ENCODE measurements at places on chromosomes 13 and 19.

DNA sequence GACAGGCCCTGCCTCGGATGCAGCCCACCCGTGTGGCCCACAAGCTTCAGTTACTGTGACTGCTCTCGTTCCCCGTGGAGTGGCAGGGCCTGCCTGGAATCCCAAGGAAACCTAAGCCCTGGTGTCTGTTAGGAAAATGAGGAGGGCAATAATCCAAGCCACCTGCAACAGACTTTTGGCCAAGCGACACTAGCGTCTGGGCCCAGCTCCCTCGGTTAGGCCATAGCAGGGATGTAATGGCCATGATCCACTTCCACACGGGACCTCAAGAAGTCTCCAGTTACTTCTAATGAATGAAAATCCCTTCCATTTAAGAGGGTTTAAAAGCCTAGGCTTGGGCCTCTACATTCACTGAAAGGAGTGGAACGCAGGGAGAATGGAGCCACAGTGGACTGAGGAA lies 8.9 kb downstream of the ZC3H4 start:
- DNase-seq, result no peak

DNA sequence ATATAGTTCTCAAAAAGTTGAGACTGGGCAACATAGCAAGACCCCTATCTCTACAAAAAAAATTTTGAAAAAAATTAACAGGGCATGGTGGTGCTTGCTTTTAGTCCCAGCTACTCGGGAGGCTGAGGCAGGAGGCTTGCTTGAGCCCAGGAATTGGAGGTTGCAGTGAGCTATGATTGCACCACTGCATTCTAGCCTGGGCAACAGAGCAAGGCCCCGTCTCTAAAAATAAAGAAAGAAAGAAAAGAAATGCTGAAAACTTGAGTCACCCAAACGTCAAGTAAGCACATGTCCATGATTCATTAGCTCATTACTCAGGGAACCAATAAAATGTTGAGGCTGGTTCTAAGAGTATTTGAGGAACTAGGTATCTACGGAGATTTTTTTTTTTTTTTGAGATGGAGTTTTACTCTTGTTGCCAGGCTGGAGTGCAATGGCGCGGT lies 33.9 kb upstream of the SEMA6B start:
- no peak for DNase-seq

- no peak for DNase-seq
Observed at GRCh38 chr19:11400798-11401197, 16.7 kb upstream of the EPOR start.

GRCh38 chr19:2797280-2797679 lies 12.0 kb downstream of the THOP1 start:
- DNase-seq, result no peak

GRCh38 chr13:96690998-96691397 lies 303.3 kb downstream of the OXGR1 start:
- DNase-seq, result no peak

DNA sequence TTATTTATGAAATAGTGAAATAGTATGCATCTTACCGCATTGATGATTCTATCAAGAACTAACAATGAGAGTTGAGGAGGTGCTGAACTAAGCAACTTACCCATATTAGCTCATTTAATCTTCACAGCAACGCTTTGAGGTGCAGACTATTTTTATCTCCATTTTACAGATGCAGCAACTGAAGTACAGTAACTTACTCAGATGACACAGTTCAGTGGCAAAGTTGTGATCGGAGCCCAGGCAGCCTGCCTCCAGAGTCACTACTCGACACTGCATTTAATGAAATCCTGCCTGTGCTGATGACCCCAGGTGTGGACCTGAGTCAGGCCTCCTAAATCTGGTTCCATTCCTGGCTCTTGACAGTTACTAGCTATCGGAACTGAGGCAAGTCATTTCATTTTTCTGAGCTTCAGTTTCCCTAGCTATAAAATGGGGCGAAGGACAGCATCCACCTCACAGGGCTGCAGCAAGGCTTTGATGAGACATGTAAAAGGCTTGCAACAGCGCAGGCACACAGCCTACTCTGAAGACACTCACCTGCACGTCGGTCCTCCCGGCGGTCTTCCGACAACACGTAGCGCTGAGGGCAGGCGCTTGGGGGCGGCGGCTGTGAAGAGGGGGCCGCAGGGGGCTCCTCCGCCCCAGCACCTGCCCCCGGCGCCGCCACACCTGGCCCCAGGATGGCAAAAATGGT lies 1.5 kb downstream of the MYPOP start:
- no peak for DNase-seq

- DNase-seq, result no peak
Observed at GRCh38 chr13:79477968-79478367, 3.0 kb upstream of the NDFIP2 start.

DNA sequence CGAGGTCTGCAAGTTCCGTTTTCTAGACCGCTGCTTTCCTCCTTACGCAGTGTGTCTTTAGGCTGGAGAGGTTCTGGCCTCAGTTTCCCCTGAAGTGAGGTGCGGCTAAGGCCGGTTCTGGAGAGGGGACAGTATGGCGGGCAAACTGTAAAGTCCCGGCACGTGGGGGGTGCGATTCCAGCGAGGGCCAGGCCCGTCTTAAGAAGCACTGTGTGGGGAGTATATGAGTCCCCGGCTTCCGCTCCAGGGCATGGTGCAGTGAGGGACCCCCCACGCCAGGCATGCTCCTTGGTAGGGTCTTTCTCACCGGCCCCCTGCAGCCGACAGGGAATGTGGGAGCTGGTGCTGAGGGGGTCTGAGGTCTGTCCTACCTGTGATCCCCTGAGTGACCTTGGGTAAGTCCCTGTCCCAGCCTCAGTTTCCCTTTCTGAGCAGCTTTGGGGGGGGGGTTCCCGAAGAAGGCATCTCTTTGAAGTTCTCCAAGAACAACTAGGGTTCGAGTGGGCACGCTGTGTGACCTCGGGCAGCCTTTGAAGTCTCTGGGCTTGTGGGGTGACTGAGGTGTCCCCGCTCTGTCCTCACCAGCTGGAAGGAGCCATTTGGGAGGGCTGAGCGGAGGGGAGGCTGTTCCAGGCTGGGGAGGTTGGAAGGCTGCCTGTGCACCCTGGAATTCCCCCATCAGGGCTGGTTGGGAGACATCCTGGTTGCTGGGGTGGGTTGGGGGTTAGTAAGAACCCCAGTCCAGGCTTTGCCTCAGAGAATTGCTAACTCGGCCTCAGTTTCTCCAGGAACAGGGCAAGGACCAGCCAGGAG lies 1.5 kb downstream of the NFIC start:
- DNase-seq, result no peak

DNA sequence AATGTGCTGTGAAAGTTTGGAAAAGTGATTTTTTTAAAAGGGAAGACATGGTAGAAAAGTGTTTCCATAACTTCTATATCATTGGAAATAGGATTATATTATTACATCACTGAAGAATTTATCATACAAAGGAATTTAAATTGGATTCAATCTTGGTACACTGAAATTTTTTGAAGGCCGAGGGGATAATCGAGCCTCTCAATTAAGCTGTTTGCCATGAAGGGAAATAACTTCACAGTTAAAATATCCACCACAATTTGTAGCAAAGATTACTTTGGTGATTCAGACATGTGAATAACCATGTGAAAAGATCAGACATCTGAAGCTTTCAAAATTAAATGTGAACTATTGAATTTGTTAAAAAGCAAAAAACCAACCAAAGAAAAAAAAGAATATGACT lies 215.3 kb downstream of the KLF5 start:
- no peak for DNase-seq

GRCh38 chr19:9741476-9742171 lies 26.9 kb downstream of the ZNF846 start:
- DNase-seq, result no peak

GRCh38 chr13:57846600-57847173 lies 215.1 kb downstream of the PCDH17 start:
- no peak for DNase-seq

DNA sequence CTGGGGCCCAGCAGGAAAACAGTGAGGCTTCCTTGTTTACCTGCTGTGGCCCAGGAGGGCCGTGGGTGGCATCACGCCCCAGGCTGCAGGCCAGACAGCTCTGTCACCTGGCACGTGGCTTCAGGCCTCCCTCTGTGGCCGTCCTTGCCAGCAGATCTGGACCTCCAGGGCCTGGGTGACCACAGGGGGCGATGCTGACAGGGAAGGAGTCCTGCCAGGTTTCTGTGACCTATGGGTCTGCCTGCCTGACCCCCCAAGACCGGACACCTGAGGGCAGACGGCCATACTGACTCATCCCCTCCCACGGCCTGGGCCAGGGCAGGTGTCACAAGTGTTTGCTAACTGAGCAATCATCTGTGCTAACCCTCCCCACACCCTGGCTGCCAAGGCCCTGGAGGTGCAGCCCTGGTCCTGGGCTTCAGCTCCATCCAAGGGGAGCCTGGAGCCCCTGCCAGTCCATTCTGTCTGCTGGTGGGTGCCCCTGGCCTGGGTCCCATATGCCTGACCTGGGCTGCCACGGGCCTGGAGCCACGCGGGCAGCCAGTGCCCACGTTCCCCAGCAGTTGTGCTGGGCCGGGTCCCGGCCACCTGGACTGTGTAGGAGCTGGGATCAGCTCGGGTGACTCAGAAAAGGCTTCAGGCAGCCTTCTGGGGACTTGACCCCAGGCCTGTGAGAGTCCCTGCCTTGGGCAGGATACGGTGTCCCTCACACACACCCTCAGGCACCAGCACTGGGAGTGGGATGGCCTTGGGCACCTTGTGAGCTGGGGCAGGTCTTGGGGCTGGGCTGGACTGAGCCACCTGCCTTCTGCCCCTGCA lies 3.7 kb downstream of the CDC34 start:
- DNase-seq, result no peak

Measured in stimulated activated CD4-positive, alpha-beta T cell treated with anti-CD3 and anti-CD28 coated beads, Interleukin-2, amount 100 ng/mL, for 24 hours (primary cell).